Right atrium auricular region (tissue), 2 donors: ENCODE measurements at places on chromosomes 12 and 14. TPM values are rescaled to one million over a fixed set of nuclear protein-coding genes. Genes with fewer than 3 reads are reported as not detected.
A peak's percentile ranks its signal among the peaks of the same experiment; 100 is the strongest.

- no peaks in the 10 kb centered on the region for H3K4me1 ChIP-seq
- H3K27ac ChIP-seq: no peak overlapping the region
- H3K27me3 ChIP-seq: no peaks in the 10 kb centered on the region
- no peak overlapping the region for H3K4me3 ChIP-seq
- H3K36me3 ChIP-seq: no peaks in the 10 kb centered on the region
Observed at GRCh38 chr12:41142376-41142775, 45.7 kb upstream of the PDZRN4 start.

The B3GNT4 gene
- total RNA-seq: not detected

- no peaks in the 10 kb centered on the region for H3K4me1 ChIP-seq
- H3K4me3 ChIP-seq: no peak overlapping the region
- H3K27me3 ChIP-seq: no peaks in the 10 kb centered on the region
- no peak overlapping the region for H3K27ac ChIP-seq
Observed at GRCh38 chr12:131621701-131622421, 89.0 kb upstream of the SFSWAP start.

- no peaks in the 10 kb centered on the region for H3K36me3 ChIP-seq
- no peak overlapping the region for H3K4me3 ChIP-seq
- peaks cover 45% of the 10 kb centered on the region for H3K4me1 ChIP-seq
- H3K27ac ChIP-seq: peak overlapping the region; percentile 89
Observed at GRCh38 chr14:61525293-61526011, 169.9 kb upstream of the HIF1A start.

DNA sequence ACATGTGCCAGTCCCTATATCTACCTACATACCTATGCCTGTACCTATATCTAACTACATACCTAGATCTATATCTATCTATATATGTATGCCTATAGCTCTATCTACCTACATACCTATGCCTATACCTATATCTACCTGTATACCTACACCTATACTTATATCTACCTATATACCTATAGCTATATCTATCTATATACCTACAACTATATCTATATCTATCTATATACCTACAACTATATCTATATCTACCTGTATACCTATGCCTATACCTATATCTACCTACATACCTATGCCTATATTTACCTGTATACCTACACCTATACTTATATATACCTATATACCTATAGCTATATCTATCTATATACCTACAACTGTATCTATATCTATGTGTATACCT is 56.6 kb downstream of the TBX3 start:
- no peaks in the 10 kb centered on the region for H3K27me3 ChIP-seq
- no peak for DNase-seq
- H3K36me3 ChIP-seq: no peaks in the 10 kb centered on the region
- H3K4me3 ChIP-seq: no peak overlapping the region
- H3K27ac ChIP-seq: no peak overlapping the region

- H3K27me3 ChIP-seq: no peaks in the 10 kb centered on the region
- H3K36me3 ChIP-seq: no peaks in the 10 kb centered on the region
- DNase-seq: no peak
- H3K4me1 ChIP-seq: peaks cover 11% of the 10 kb centered on the region
- no peak overlapping the region for H3K27ac ChIP-seq
- no peak overlapping the region for H3K4me3 ChIP-seq
Observed at GRCh38 chr12:31650918-31651317, 8.6 kb upstream of the ETFBKMT start.

The GUCY2C gene
- total RNA-seq: not detected

DNA sequence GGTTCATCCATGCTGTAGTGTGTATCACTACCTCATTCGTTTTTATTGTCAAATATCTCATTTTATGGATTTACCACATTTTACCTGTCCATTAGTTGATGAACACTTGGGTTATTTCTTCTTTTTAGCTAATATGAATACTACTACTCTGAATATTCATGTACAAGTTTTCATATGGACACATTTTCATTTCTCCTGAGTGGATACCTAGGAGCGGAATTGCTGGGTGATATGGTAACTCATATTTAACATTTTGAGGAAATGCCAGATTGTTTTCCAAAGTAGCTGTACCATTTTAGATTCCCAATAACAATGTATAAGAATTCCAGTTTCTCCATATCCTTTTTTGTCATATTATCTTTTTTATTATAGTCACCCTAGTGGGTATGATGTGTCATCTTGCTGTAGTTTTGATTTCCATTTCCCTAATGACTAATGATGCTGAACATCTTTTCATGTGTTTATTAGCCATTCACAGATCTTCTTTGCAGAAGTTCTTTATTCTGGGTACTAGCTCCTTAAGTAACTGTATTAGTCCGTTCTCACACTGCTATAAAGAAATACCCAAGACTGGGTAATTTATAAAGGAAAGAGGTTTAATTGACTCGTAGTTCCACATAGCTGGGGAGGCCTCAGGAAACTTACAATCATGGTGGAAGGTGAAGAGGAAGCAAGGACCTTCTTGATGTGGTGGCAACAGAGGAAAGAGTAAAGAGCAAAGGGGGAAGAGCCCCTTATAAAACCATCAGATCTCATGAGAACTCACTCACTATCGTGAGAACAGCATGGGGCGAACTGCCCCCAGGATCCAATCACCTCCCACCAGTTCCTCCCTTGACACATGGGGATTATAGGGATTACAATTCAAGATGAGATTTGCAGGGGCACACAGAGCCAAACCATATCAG is 11.9 kb downstream of the NRDE2 start:
- no peak for DNase-seq
- H3K27ac ChIP-seq: no peak overlapping the region
- no peaks in the 10 kb centered on the region for H3K27me3 ChIP-seq
- no peak overlapping the region for H3K4me3 ChIP-seq
- no peaks in the 10 kb centered on the region for H3K4me1 ChIP-seq
- peaks cover 14% of the 10 kb centered on the region for H3K36me3 ChIP-seq

The IGFBP6 gene
- 99.0 TPM for total RNA-seq

DNA sequence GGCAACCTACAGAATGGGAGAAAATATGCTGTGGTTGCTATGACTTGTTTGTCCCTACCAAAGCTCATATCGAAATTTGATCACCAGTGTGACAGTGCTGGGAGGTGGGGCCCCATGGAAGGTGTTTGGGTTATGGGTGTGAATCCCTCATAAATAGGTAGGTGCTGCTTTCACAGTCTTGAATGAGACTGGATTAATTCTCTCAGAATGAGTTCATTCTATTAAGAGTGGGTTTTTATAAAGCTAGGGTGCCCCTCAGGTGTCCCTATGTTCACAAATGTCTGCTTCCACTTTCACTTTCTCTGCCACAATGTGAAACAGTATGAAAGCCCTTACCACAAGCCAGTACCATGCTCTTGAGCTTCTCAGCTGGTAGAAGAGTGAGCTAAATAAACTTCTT is 133.5 kb downstream of the CPNE8 start:
- no peaks in the 10 kb centered on the region for H3K4me1 ChIP-seq
- H3K27me3 ChIP-seq: no peaks in the 10 kb centered on the region
- no peak overlapping the region for H3K27ac ChIP-seq
- H3K36me3 ChIP-seq: no peaks in the 10 kb centered on the region
- H3K4me3 ChIP-seq: no peak overlapping the region
- no peak for DNase-seq

The SLCO1B1 gene
- total RNA-seq: not detected

- H3K36me3 ChIP-seq: no peaks in the 10 kb centered on the region
- no peak overlapping the region for H3K27ac ChIP-seq
- H3K27me3 ChIP-seq: no peaks in the 10 kb centered on the region
- no peak for DNase-seq
Observed at GRCh38 chr12:124284368-124284767, 10.5 kb upstream of the RFLNA start.

GRCh38 chr12:66666481-66666880 is 12.4 kb downstream of the GRIP1 start:
- H3K27ac ChIP-seq: no peak overlapping the region
- no peaks in the 10 kb centered on the region for H3K27me3 ChIP-seq
- DNase-seq: no peak
- H3K4me3 ChIP-seq: no peak overlapping the region
- H3K36me3 ChIP-seq: no peaks in the 10 kb centered on the region

- H3K4me3 ChIP-seq: no peak overlapping the region
- no peak overlapping the region for H3K27ac ChIP-seq
- DNase-seq: no peak
Observed at GRCh38 chr12:114678028-114678427, 5.9 kb downstream of the TBX3 start.

The TIMELESS gene
- 2.1 TPM for total RNA-seq

DNA sequence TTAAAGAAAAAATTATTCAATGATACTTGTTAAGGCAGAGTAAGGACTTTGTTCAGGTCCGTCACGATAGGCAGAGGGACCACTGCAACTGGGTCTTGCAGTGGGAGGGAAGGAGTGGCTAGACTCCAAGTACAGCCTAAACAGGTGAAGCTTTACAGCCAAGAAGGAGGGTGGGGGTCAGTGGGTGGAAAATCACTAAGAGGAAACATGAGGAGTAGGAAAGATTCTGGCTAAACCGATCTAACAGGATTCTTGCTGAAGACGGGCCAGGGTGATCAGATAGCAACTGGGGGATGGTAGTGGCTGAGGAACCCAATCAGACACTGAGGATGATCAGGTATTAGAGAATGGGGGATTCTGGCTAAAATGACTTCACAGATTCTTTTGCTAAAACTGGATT is 100.2 kb downstream of the TTC7B start:
- no peak overlapping the region for H3K27ac ChIP-seq
- H3K36me3 ChIP-seq: peaks cover 9% of the 10 kb centered on the region
- no peak overlapping the region for H3K4me3 ChIP-seq
- H3K4me1 ChIP-seq: peaks cover 16% of the 10 kb centered on the region
- no peaks in the 10 kb centered on the region for H3K27me3 ChIP-seq
- no peak for DNase-seq

The KRT6A gene
- 7.4 TPM for total RNA-seq

DNA sequence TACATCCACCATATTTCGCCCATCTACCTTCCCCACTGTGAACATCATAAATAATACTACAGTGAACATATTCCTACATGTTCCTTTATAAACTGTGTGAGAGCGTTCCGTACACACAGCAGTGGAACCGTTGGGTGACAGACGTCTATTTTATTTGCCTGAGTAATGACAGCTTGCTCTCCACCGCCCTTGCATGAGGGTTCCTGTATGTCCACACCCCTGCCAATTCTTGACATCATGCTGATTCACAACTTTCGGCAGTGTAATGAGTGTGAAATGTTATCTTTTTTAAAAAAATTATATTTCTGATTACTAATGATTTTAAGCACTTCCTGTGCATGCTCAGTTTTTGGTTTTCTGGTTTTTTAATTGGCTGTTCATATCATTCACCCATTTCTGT is 4.3 kb upstream of the RAD52 start:
- no peaks in the 10 kb centered on the region for H3K36me3 ChIP-seq
- H3K27me3 ChIP-seq: no peaks in the 10 kb centered on the region

DNA sequence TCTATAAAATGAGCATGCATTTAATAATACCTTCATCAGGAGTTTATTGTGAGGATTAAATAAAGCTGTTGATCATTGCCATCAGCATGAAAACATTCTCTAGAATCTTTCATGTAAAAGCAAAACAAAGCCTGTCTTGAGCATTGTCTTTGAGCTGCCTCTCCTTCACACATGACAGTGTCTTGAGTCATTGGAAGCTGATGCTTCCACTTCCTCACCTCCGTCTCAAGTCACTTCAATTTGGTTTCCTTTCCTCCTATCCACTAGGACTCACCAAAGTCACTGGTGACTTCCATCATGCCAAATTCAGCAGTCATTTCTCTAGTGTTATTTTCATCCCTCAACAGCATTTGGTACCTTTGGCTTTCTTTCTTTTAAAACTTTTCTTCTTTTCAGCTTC is 31.6 kb upstream of the MYBPC1 start:
- DNase-seq: no peak
- H3K4me3 ChIP-seq: no peak overlapping the region
- H3K4me1 ChIP-seq: no peaks in the 10 kb centered on the region
- no peaks in the 10 kb centered on the region for H3K36me3 ChIP-seq
- no peaks in the 10 kb centered on the region for H3K27me3 ChIP-seq

DNA sequence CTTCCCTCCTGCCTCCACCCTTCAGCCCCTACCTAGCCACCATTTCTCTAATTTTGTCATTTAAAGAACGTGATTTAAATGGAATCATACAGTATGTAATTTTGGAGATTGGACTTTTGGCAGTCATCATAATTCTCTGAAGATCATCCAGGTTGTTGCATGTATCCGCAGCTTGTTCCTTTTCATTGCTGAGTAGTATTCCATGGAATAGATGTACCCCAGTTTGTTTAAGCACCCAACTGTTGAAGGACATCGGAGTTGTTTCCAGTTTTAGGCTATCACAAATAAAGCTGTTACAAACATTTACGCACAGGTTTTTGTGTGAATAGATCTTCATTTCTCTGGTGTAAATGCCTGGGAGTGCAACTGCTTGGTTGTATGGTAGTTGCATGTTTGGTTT is 61.1 kb upstream of the PWP1 start:
- DNase-seq: no peak
- no peaks in the 10 kb centered on the region for H3K27me3 ChIP-seq
- no peak overlapping the region for H3K27ac ChIP-seq
- no peaks in the 10 kb centered on the region for H3K4me1 ChIP-seq

- no peak for DNase-seq
- H3K36me3 ChIP-seq: no peaks in the 10 kb centered on the region
- no peaks in the 10 kb centered on the region for H3K27me3 ChIP-seq
- peak overlapping the region; percentile 62 for H3K27ac ChIP-seq
- H3K4me1 ChIP-seq: no peaks in the 10 kb centered on the region
Observed at GRCh38 chr12:75720812-75721641, 209.6 kb upstream of the KRR1 start.

The TAS2R50 gene
- 1.2 TPM for total RNA-seq

- no peaks in the 10 kb centered on the region for H3K27me3 ChIP-seq
- no peak overlapping the region for H3K4me3 ChIP-seq
- no peaks in the 10 kb centered on the region for H3K36me3 ChIP-seq
Observed at GRCh38 chr12:94100211-94100627, 48.2 kb upstream of the PLXNC1 start.

- H3K27me3 ChIP-seq: no peaks in the 10 kb centered on the region
- H3K4me3 ChIP-seq: no peak overlapping the region
- H3K27ac ChIP-seq: no peak overlapping the region
- no peaks in the 10 kb centered on the region for H3K36me3 ChIP-seq
- no peak for DNase-seq
Observed at GRCh38 chr12:126404293-126404881, 1339.2 kb downstream of the AACS start.
